ENCODE measurements at places on chromosomes 3 and 15.

- no peak for DNase-seq
Measured at GRCh38 chr15:90295270-90295648, 29.8 kb downstream of the NGRN start.

GRCh38 chr3:127735767-127736693 lies 63.3 kb downstream of the ABTB1 start:
- DNase-seq: no peak

DNA sequence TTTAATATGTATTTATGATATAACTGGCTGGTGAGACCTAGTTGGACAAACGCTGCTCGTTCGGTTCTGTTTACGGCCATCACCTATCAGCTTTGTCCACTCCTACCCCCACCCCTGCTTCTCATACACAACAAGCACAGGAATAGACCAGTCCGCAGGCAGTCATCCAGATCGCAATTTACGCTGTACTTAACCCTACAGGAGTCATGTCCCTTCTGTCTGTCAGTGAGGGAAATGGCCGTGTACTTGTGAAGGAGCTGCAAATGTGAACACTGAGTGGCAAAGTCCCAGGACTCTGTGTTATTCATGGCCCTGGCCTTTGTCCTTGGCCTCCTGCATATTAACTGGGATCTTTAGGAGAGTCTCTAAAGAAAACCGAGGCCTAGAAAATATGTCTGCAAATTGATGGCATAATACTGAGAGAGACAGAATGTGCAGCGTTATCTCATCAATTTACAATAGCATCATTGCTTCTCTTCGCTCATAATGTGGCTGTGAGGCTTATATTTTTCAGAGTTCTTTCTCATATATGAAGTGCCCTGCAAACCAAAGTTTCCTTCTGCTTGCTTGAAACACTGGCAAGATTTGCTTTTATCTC lies 7.2 kb upstream of the ABHD10 start:
- no peak for DNase-seq

- no peak for DNase-seq
Measured at GRCh38 chr15:74427607-74428441, 5.9 kb downstream of the SEMA7A start.

DNA sequence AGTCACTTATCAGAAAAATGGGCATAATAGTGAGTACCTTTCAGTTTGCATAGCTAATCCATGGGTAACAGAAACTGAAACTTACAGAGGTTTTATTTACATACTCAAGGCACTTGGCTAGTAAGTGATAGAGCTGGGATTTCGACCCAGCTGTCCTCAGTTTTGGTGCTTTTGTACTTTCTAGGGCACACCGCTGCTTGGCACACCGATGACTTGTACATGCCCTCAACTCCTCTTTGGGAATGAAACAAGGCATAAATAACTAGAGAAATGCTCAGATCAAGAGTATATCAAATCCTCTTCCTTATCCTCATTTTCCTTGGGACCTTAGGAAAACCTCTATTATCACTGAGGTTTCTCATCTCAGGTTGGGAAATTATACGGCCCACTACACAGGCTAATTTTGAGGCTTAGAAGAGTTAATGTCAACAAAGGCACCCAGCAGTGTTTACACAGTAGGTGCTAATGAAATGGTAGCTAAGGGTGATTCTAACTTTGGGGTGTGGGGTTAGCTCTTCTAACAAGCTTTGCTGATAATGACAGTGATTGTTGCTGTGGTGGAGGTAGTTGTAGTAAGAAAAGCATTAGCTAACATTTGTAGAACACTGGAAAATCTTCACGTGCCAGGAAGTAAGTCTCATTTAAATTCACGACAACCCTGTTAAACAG lies 20.3 kb upstream of the DGKG start:
- DNase-seq: no peak

DNA sequence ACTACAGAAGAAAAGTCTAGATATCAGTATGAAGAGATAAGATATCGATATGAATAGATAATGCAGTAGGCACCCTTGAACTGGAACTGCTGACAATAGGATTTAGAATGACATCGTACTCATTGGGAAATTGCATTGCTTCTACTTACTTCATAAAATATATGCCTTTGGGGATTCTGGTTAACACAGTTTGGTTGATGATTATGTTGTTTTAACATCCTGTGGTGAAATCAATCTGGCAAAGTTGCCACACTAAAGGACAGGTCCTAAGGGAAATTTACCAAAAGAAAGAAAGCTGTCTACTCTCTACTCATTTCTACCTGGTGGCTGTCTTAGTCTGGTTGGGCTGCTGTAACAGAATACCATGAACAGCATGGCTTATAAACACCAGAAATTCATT lies 417.4 kb upstream of the DPH6 start:
- DNase-seq: no peak

- DNase-seq: no peak
Measured at GRCh38 chr3:20975188-20975651, 775.8 kb downstream of the ZNF385D start.

DNA sequence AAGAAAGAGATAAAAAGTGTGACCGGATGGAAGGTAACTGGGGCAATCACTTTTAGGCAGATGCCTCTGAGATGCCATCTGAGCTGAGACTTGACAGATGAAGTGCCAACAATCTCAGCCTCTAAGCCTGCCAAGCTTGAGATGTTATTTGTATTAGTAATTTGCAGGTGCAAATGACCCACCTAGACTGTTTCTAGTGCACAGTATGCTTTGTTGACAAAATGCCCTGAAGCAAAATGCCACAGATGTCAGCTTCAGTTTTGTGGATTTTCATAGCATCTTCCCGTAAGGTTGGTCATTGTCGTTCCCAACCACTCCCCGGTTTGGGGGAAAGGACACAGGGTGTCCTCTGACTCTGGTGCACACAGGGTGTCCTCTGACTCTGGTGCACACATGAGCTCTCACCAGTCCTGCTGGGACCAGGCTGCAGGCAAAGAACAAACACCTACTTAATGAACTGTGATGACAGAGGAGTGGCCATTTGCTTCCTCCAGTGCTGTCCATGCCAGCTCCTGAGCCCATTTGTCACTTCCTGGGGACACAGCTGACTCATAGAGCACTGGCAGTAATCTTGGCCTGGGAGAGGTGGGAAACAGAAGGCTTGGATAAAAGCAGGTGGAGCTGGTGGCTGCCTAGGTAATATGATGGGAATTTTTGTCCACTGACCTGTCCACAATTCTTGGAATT lies 16.7 kb upstream of the PPP1R2 start:
- DNase-seq: no peak

DNA sequence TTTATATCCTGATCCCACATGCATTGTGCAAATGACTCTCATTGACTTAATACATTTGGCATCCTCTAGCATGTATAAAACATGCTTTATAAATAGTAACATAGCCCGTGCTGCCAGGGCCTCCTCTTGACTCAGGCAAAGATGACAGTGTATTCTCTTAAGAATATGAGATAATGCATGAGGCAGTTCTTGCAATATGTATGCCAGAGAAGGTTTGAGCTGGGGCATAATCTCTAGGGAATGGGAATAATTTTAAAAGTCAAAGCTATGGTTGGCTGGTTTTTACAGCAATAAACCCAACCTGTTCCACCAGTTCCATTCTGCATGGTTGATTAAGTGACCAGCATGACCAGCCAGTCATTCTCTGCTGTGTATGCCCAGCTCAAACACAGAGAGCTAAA lies 179.0 kb upstream of the PFN2 start:
- no peak for DNase-seq

DNA sequence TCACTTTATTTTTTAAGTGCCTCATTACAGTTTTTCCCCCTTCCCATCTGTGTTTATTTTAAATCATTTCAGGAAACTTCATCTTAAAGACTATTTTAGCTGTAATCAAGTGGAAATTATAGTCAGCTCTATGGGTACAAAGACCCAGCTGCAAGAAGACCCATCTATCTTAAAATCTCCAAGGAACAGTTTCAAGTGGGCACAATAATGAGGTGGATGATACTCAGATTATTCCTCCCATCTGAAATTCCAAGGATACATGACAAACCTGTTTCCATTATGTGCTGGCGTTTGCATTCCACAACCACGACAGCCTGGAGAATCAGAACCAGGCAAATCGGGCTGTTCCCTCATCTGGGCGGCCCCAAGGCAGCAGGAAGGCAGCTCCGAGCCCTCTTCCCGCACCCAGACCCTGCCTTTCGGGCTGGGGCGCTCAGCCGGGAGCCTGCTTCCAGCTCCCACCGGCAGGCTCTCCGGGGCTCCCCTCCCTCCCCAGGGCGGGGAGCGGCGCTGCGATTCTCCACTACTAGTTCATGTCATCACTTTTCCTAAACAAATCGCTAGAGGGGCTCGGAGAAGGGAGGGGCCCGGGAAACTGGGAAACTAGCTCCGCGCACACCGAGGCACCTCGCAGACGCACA lies at the start of gene MGLL:
TSS of gene MGLL (minus strand) at position 475 of the 641 bp plus-strand sequence. CDS start at position 278, 197 bp downstream.
- no peak for DNase-seq

DNA sequence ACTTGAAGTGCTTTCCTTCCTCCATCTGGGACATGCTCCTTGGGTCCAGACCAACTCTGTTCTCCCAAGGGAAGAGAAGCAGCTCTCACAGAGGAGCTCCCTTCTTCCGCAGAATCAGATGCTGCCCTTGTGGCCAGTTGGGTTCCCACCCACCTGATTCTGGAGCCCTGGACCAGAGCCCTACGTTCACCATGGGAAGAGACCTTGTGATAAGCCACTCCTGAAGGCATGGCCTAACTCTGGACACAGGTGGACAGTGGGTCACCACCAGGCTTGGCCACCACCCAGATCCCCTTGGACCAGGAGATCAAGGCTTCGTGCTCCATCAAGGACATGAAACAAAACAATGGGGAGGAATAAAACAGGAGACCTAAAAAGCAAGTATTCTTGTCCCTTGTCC lies 172.2 kb downstream of the RPLP1 start:
- DNase-seq: no peak

GRCh38 chr3:181265750-181266333 lies 276.3 kb upstream of the DNAJC19 start:
- DNase-seq: no peak
